ENCODE measurements at places on chromosomes 7 and 10. TPM values are rescaled to one million over a fixed set of nuclear protein-coding genes. Genes with fewer than 3 reads are reported as not detected.

GRCh38 chr10:48625826-48626134 lies 20.9 kb upstream of the ARHGAP22 start:
- no peak for DNase-seq
- no peak overlapping the region for H3K27ac ChIP-seq
- H3K4me3 ChIP-seq: no peak overlapping the region
- H3K36me3 ChIP-seq: no peaks in the 10 kb centered on the region
- no peaks in the 10 kb centered on the region for H3K4me1 ChIP-seq
- H3K27me3 ChIP-seq: no peaks in the 10 kb centered on the region

DNA sequence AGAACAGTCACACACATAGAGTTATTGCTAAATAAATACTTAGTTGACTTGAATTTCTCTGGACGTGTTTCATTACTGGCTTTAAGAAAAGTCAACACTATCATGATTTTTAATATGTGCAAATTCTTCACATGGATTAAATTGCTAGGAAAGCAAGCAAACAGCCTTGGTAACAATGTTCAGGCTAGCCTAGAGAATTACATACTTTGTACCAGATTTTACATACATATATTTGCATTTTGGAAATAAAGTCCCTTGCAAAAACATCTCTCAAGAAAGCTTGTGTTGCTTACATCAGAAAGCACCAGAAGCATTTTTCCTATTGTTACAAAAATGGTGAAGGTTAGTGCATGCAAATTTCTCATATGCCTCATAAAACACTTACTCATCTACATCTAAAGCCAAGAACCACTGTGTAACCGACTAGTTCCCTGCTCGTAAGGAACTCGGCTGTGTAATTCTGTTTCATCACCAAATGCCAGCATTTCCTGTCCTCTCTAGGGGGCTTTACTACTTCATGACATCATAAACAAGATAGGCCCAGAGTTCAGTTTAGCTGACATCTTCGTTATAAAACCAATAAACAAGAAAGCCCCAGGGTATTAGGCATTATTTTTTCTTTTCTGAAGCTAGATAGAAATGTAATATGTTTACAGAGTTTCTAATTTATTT lies 87.8 kb downstream of the CFAP58 start:
- no peak overlapping the region for H3K27ac ChIP-seq
- H3K27me3 ChIP-seq: no peaks in the 10 kb centered on the region
- H3K4me3 ChIP-seq: no peak overlapping the region
- no peak for DNase-seq
- H3K4me1 ChIP-seq: no peaks in the 10 kb centered on the region

GNAT3 gene
- not detected for total RNA-seq

ACSM6 gene
- not detected for total RNA-seq

DNA sequence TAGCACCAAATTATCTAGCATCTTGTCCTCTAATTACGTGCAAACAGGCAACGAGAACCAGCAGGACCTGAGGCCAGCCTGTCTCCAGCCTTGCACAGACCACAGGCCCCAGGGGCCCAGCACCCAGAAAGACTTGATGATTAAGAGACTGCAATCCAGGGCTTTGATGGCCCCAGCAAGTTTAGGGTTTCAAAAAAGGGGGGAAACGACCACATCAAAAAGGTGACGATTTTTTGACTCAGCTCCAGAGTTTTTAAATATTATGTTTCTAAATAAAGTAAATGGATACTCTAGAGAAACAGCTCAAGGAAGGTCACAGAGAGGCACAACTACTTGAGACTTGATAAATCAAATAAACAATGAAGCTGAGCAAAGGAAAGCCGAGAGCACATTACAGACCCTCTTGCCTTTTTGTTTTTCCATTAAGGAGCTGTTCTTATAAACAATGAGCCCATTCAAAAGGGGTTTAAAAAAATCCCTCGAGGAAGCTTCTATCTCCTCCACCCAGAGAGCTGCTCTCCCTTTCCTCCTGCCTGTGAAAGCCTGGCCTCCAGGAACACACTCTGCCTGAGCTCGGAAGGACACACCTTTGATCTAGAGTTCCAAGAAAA lies 44.1 kb downstream of the GLI3 start:
- 0 out of 2 replicates have a peak, but pooled peaks cover 4% of the 10 kb centered on the region for H3K4me1 ChIP-seq
- no peak overlapping the region for H3K4me3 ChIP-seq
- no peak for DNase-seq
- no peak overlapping the region for H3K27ac ChIP-seq
- H3K36me3 ChIP-seq: peaks cover 2% of the 10 kb centered on the region

GRCh38 chr7:140383954-140384713 lies 14.2 kb downstream of the SLC37A3 start:
- H3K27ac ChIP-seq: no peak overlapping the region
- DNase-seq: no peak
- no peak overlapping the region for H3K4me3 ChIP-seq
- H3K4me1 ChIP-seq: peaks cover under 1% of the 10 kb centered on the region
- no peaks in the 10 kb centered on the region for H3K27me3 ChIP-seq

RHOBTB1 gene
- 2.5 TPM for total RNA-seq

- DNase-seq: no peak
- H3K36me3 ChIP-seq: no peaks in the 10 kb centered on the region
- H3K4me3 ChIP-seq: no peak overlapping the region
These were observed 142.6 kb downstream of the TWIST1 start for GRCh38 chr7:18974803-18975202.

- no peak overlapping the region for H3K4me3 ChIP-seq
- H3K27ac ChIP-seq: no peak overlapping the region
- DNase-seq: peak; percentile 73
- no peaks in the 10 kb centered on the region for H3K36me3 ChIP-seq
- H3K27me3 ChIP-seq: no peaks in the 10 kb centered on the region
- H3K4me1 ChIP-seq: peaks cover 3% of the 10 kb centered on the region
These were observed 9.0 kb upstream of the ADCYAP1R1 start for GRCh38 chr7:31043051-31043471.

DNA sequence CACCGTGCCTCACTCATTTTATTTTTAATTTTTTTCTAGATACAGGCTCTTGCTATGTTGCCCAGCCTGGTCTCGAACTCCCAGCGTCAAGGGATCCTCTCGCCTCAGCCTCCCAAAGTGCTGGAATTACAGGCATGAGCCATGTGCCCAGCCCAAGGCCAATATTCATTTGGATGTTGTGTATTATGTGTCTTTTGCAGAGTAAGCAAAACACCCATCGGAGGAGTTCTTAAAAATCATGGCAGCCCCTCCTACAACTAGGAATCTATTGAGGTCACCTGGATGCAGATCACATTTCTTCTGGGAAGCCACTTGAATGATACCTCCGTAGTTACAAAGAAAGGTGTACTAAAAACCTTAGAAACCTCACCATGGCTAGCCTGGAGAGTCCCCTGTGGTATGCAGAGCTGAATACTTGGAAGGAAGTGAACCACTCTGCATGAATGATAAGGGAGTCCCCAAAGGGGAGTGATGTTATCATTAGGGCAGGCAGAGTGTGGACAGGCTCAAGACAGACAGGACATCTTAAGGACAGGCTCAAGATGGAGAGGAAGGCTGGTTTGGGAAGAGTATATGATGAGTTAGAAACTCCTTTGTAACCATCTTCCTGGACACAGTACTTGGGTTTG lies 185.7 kb downstream of the TAX1BP1 start:
- H3K36me3 ChIP-seq: no peaks in the 10 kb centered on the region
- no peak overlapping the region for H3K27ac ChIP-seq
- peaks cover 6% of the 10 kb centered on the region for H3K4me1 ChIP-seq

TPK1 gene
- 3.1 TPM for total RNA-seq

- no peak overlapping the region for H3K27ac ChIP-seq
- H3K27me3 ChIP-seq: no peaks in the 10 kb centered on the region
These were observed 1.1 kb downstream of the P4HA1 start for GRCh38 chr10:73095481-73096021.

DNA sequence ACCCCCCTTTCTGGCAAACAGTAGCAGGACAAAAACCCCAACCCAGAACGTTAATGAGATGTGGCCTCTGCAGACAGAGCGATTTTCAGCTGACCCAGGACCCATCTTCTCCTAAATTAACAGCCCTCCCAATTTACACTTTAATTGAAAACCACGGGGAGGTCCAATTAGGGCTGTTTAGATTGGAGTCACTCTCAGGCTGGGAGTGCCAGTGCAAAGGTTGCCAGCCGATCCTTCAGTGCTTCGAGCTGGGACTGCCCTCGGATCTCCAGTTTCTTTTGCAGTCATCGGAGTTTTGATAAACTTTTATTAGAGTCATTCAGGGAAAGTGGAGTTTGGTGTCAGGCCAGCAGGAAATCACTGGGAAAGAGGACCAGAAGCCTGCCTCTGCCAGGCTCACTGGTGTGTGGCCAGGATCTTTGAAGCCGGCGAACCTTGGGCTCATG lies 108.0 kb downstream of the DOCK1 start:
- no peaks in the 10 kb centered on the region for H3K4me1 ChIP-seq
- peaks cover 5% of the 10 kb centered on the region for H3K36me3 ChIP-seq
- no peak for DNase-seq
